ENCODE measurements at places on chromosomes 4 and X.
A peak's percentile ranks its signal among the peaks of the same experiment; 100 is the strongest.

GRCh38 chrX:9515973-9516538 is 51.2 kb downstream of the TBL1X start:
- no peak for DNase-seq

GRCh38 chrX:124211312-124211942 is 121.0 kb upstream of the TEX13D start:
- peak; percentile 29 for DNase-seq

DNA sequence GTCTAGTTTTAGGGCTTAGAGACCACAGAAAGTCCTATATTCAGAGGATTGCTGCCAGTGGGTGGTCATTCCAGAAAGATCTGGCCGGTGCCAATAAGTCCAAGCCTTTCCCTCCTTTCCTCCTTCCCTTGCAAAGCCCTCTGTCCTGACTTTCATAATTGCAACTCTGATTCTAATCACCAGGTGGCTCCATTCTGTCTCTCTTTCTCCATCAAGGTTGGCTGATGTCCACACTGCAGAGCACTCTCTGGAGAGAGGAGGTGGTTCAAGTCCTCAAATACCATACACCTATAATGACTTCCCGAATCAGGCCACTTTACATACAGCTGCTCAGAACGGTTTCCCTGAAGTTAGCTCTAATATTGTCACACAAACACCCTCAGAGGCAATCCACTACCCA is 22.4 kb upstream of the ARMCX4 start:
- DNase-seq, result peak; percentile 19

DNA sequence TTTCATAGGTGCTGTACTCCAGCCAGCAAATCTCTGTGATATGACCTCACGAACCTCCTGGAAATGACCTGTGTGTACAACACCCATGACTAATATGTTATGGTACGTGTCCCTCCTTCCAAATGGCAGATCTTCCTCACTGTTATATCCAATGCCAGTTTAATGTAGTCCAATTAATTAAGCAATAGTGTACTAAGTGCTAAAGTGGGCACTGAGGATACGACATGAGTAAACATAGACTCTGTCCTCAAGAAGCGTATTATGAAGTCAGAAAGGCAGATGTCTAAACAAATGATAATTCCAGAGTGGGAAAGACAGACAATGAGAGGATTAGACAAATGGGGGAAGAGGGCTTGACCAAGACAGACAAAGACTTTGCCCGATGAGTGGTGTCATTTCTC is 33.9 kb downstream of the GPRIN3 start:
- no peak for DNase-seq

DNA sequence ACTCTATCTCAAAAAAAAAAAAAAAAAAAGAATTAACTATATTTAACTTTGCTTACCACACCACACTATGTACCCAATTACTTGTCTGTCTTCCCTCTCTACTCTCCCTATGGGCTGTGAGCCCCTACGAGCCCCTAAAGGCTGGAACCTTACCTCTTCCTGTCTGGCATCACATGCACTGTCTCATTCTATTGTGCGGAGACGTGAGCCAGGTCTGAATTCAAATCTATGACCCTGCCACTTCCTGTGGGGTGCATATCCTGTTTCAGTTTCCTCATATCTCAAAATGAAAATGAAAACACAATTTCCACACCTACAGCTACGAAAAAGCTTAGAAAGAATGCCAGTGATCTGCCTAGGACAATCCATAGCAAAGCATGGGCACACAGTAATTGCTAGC is 42.9 kb upstream of the HS3ST1 start:
- no peak for DNase-seq

DNA sequence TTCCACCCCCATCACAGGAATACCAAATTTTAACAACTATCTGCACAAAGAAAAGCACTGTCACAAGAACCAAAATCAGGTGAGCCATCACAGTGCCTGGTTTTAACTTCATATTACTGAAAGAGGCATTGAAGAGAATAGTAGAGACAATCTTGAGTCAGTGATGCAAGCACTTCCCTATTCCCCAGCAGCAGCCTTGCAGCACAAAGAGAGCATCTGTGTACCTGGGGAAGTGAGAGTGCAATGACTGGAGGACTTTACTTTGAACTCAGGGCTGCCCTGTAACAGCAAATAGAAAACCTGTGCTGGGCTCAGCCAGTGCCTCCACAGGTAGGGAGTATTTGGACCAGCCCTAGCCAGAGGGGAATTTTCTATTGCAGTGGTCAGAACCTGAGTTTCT is 361.8 kb downstream of the TEX13C start:
- no peak for DNase-seq

DNA sequence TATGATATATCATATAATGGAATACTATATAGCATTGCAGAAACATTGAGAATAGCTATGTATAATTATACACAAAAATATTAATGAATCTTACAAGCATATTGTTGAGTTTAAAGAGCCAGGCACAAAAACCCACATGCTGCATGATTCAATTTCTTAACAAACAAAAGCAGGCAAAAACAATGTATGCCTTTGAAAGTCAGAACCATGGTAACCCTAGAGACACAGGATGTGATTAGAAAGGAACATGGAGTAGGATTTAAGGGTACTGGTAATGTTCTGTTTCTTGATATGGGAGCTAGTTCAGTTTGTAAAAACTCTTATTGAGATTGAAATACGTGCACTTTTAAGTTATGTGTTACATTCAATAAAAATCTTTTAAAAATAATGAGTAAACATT is 21.5 kb downstream of the CXCL8 start:
- DNase-seq, result no peak
